ENCODE measurements at places on chromosomes 12 and 14.

GRCh38 chr14:87030197-87030596 lies 962.8 kb downstream of the GALC start:
- no peaks in the 10 kb centered on the region for H3K36me3 ChIP-seq
- H3K27ac ChIP-seq: no peak overlapping the region
- H3K4me1 ChIP-seq: no peaks in the 10 kb centered on the region
- H3K4me3 ChIP-seq: no peak overlapping the region
- no peaks in the 10 kb centered on the region for H3K27me3 ChIP-seq
- no peak for DNase-seq

DNA sequence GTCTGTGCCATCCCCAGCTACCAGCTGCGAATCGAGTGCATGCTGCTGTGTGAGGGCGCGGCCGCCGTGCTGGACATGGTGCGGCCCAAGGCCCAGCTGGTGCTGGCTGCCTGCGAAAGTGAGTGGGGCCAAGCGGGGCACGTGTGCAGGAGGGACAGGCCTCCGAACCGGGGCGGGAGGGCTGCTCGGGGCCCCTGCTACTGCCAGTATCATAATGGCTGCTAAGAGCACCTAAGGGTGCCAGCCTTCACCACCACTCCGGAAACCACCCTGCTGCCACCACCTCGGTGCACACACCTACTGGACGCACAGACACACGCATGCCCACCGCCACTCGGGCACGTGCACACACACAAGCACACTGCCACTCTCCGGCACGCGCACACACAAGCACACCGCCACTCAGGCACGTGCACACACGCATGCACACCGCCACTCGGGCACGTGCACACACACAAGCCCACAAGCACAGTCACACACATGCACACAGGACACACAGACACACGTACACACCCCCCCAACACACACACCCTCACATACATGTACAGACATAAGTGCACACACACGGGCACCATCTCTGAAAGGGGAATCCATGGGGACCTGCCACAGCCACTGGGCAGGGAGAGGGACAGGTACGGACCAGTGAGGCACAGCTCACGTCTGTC lies 13.8 kb upstream of the ADSS1 start:
- H3K36me3 ChIP-seq: peaks cover 4% of the 10 kb centered on the region
- H3K4me3 ChIP-seq: no peak overlapping the region
- DNase-seq: no peak

DNA sequence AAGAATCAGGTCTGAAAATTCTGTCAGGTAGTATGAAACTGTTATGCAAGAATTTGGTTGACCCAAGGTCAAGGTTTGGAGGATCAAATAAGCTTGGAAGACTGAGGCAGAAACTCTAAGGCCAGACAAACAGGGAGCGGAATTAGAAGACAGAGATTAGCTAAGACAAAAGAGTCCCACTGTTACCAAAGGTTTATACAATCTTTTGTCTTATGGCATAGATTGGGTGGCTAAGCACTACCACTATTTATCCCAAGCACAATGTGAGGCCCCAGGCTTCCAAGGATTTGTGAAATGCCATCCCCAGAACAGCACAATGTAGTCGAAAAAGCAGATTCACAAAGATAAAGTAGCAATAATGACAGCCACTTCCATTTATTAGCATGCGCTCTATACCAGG lies 311.2 kb downstream of the SEC23A start:
- DNase-seq: no peak
- H3K4me1 ChIP-seq: no peaks in the 10 kb centered on the region
- no peak overlapping the region for H3K4me3 ChIP-seq
- no peak overlapping the region for H3K27ac ChIP-seq
- H3K27me3 ChIP-seq: no peaks in the 10 kb centered on the region

- peaks cover 12% of the 10 kb centered on the region for H3K4me1 ChIP-seq
- peak overlapping the region; percentile 32 for H3K4me3 ChIP-seq
- no peaks in the 10 kb centered on the region for H3K36me3 ChIP-seq
- no peaks in the 10 kb centered on the region for H3K27me3 ChIP-seq
Measured at GRCh38 chr12:127145929-127146789, 1120.8 kb upstream of the TMEM132C start.

DNA sequence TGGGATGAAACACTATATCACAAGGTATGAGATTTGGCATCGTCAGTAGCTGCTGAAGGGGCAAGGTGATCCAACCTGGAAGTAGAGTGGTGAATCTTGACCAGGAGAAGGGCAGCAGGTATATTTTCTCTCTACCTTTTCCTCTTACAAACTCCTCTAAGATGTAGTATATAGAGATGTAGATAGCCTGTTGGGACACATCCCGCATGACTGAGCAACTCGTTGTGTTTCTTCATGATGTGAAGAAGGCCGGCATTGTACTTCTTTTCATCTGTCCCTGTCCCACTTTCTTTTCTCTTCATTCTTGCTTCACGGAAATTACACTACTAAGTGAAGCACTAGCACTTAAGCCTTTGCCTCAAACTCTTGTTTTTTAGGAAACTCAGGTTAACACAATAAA lies 7.3 kb upstream of the CFAP54 start:
- no peak for DNase-seq
- H3K27me3 ChIP-seq: no peaks in the 10 kb centered on the region
- H3K4me3 ChIP-seq: no peak overlapping the region
- no peak overlapping the region for H3K27ac ChIP-seq

- DNase-seq: no peak
- no peak overlapping the region for H3K4me3 ChIP-seq
- H3K27me3 ChIP-seq: no peaks in the 10 kb centered on the region
Measured at GRCh38 chr14:61832783-61833182, 70.6 kb downstream of the SNAPC1 start.

DNA sequence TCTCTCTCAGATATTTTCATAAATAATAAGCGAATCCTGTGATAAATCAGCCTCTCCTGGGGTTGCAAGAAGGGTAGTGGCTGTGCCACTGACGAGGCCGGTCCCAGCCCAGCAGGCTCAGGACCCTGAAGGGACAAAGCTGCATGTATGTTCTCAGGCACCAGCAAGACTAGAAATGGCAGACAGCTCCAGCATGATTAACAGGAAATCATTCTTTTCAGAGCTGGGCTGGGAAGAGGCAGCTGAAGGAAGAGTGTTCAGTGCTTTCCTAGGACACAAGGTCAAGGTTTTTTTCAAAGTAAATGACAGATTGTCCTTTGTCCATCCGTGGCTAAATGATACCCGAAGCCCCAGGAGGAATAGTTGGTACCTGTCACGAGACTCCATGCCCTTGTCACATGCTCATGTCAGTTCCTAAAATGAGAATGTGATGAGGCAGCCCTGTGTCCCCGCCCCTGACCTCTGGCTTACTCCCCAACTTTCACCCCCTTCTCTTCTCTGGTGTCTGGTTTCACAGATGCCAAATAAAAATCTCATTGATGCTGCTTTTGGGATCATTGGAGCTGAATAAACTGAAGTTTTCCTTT lies 65.1 kb downstream of the PPP1R36 start:
- DNase-seq: no peak
- no peak overlapping the region for H3K27ac ChIP-seq
- no peaks in the 10 kb centered on the region for H3K27me3 ChIP-seq
- peaks cover 10% of the 10 kb centered on the region for H3K4me1 ChIP-seq

- H3K4me3 ChIP-seq: no peak overlapping the region
- no peak overlapping the region for H3K27ac ChIP-seq
- no peaks in the 10 kb centered on the region for H3K36me3 ChIP-seq
- peaks cover 15% of the 10 kb centered on the region for H3K4me1 ChIP-seq
- no peak for DNase-seq
Measured at GRCh38 chr14:31038521-31039166, 12.5 kb upstream of the STRN3 start.

DNA sequence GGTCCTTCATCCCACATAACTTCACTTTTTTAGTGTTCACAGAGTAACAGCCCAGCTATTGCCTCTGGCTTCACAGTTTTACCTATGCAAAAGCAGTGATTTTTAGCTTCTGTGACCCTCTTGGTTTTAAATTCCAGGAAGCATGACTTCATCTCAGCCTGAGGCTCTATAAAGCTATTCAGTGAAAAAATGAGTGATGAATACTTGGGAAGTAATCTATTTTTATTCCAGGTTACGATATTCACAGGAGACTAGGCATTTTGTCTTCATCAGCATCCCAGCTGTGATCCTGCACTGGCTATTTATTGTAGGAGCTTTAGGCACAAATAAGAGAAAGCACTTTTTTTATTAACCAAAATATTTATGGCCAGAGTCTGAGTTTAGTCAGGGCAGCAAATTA lies 164.8 kb downstream of the SNAPC1 start:
- no peak for DNase-seq
- H3K4me1 ChIP-seq: peaks cover 15% of the 10 kb centered on the region

GRCh38 chr12:31801872-31802271 lies 73.1 kb upstream of the AMN1 start:
- H3K27me3 ChIP-seq: no peaks in the 10 kb centered on the region
- H3K4me3 ChIP-seq: no peak overlapping the region
- H3K27ac ChIP-seq: no peak overlapping the region
- no peaks in the 10 kb centered on the region for H3K36me3 ChIP-seq

DNA sequence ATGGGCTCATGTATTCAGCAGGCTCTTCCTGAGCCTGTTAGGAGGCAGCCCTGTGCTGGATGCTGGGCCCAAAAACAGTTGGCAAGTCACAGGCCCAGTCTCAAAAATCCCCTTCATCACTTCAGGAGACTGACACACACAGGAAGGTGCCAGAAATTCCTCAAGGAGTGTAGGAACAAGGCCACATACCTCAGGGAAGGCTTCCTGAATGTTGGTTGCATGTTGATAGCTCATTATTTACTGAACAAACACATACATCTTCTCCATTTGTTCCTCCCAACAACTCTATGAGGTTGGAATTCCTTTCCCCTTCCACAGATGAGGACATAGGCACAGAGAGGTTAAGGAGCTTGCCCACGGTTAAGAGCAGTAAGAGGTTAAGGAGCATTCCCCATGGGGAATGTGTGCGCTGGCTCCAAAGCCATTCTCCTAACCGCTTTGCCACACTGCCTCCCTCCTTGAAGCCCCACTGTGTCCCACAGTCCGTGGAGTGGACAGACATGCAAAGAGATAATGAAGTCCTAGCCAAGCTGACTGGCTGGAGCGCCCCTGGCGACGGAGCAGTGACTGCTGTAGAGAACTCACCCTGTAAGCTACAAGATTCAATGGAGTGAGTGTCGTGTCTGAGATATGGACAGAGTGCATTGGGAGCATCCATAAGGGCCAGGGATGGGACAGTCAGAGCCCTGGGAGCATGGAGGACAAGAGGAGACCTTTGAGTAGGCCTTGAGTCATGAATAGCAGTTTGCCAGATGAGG lies 3.3 kb downstream of the HHIPL1 start:
- H3K4me3 ChIP-seq: no peak overlapping the region
- peaks cover 7% of the 10 kb centered on the region for H3K27me3 ChIP-seq
- H3K36me3 ChIP-seq: no peaks in the 10 kb centered on the region
- no peak for DNase-seq

DNA sequence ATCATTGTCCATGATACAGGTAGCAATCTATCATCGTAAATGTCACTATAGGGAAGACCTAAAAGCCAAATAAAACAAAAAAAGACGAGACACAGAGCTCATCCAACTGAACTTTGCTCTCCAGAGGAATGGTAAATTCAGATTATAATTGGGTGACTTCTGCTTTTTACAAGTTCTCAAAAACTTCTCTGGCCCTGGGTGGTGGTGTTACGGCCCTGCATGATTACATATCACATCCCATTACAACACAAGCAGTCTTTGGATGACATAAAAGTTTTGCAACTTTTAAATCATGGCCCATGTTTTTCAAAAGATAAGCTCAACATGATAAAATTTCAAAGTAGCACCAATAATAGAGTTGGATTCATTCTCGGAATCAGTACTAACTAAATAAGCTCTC lies 299.6 kb downstream of the DIO2 start:
- no peak overlapping the region for H3K4me3 ChIP-seq
- no peak for DNase-seq
- no peaks in the 10 kb centered on the region for H3K4me1 ChIP-seq
- no peak overlapping the region for H3K27ac ChIP-seq
- H3K27me3 ChIP-seq: no peaks in the 10 kb centered on the region

DNA sequence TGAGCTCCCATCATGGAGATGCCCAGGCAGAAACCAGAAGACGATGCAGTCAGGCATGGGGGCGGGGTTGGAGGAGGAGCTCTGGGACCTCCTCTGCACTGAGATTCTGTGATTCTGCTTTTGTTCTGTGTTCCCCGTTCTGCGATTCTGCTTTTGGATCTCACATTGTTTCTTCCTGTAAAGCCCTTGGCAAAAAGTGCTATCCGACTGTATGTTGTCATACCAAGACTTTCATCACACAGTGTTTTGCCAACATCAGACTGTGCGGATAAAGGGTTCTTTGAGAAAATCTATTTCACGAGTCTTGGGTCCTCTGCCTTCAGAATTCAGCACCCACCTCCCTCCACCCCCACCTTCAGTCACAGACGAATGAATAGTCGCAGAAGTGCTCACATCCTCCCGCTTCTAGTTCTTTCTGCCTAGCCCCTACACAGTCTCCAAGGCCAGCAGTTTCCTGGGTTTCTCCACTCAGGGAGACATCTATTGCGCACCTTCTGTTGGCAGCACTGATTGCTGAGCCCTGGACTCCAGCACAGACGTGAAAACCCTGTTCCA lies 24.7 kb upstream of the PWP1 start:
- no peak overlapping the region for H3K27ac ChIP-seq
- no peak overlapping the region for H3K4me3 ChIP-seq
- no peaks in the 10 kb centered on the region for H3K27me3 ChIP-seq
- no peaks in the 10 kb centered on the region for H3K4me1 ChIP-seq
- H3K36me3 ChIP-seq: no peaks in the 10 kb centered on the region

- no peaks in the 10 kb centered on the region for H3K27me3 ChIP-seq
- no peak overlapping the region for H3K4me3 ChIP-seq
- H3K4me1 ChIP-seq: peaks cover 5% of the 10 kb centered on the region
- no peaks in the 10 kb centered on the region for H3K36me3 ChIP-seq
- no peak overlapping the region for H3K27ac ChIP-seq
Measured at GRCh38 chr12:97275728-97276590, 186.6 kb upstream of the RMST start.

DNA sequence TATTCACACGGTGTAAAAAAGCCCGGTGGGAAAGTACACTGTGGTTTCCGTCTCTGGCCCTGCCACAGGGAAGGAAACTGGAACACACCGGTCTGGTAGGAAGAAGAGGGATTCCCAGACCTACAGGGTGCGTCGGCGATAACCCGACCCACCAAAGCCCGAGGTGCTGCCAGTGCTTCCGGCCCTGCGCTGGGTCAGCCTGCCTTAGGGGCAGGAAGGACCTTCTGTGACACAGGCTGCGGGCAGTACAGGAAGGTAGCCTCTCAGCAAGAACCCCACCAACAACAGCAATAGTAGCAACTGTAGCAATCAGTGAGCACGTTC lies 169.5 kb upstream of the FKBP4 start:
- H3K4me1 ChIP-seq: no peaks in the 10 kb centered on the region
- no peak overlapping the region for H3K27ac ChIP-seq
- no peaks in the 10 kb centered on the region for H3K36me3 ChIP-seq
- no peak for DNase-seq
- no peak overlapping the region for H3K4me3 ChIP-seq

- H3K27me3 ChIP-seq: no peaks in the 10 kb centered on the region
- H3K4me3 ChIP-seq: no peak overlapping the region
- H3K36me3 ChIP-seq: no peaks in the 10 kb centered on the region
- no peaks in the 10 kb centered on the region for H3K4me1 ChIP-seq
- no peak for DNase-seq
Measured at GRCh38 chr12:29067430-29067829, 81.6 kb upstream of the FAR2 start.
